ENCODE measurements at places on chromosomes 13 and 19.

DNA sequence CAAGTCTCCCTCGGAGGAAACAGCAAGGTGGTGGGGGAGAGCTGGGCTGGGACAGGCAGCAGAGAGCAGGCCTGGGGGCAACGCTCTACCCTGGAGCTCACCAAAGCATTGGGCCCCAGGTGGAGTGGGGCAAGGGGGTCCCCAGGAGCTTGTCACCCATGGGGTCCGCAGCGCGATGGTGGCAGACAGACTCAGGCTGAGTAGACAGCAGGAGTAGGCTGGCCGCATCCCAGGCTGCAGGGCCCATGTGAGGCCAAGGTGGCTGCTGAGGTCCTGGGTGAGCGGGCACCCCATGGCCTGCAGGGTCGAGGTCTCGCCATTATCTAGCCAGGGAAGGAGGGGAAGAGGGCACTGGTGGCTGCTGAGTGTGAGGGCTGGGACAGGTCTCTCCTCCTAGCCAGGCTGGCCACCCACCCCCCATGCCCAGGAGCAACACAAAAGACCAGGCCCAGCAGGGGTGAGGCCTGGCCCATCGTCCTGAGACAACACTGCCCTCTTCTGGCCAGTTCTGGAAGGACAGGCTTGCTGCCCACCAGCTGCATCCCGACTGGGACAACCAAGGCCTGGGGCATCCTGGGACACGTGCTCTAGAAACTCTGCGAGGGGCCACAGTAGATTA lies 33.1 kb downstream of the CEBPG start:
- peak; percentile 82 for DNase-seq

- DNase-seq = no peak
These were observed 175.3 kb downstream of the ZIC5 start for GRCh38 chr13:99796175-99796819.

DNA sequence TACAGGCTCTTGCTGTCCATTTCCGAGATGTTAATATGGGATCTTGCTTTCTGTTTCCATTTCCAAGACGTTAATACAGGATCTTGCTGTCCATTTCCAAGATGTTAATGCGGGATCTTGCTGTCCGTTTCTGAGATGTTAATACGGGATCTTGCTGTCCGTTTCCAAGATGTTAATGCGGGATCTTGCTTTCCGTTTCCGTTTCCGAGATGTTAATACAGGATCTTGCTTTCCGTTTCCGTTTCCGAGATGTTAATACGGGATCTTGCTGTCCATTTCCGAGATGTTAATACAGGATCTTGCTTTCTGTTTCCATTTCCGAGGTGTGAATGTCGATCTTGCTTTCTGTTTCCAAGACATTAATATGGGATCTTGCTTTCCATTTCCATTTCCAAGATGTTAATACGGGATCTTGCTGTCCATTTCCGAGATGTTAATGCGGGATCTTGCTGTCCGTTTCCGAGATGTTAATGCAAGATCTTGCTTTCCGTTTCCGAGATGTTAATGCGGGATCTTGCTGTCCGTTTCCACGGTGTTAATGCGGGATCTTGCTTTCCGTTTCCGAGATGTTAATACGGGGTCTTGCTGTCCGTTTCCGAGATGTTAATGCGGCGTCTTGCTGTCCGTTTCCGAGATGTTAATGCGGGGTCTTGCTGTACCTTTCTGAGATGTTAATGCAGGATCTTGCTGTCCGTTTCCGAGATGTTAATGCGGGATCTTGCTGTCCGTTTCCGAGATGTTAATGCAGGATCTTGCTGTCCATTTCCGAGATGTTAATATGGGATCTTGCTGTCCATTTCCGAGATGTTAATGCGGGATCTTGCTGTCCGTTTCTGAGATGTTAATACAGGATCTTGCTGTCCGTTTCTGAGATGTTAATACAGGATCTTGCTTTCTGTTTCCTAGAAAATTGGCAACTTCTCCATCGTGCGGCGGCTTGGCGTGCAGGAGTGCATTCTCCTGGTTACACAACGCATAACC lies 38.3 kb downstream of the PEX11G start:
- DNase-seq = no peak

GRCh38 chr19:3979289-3979673 lies 6.0 kb downstream of the EEF2 start:
- no peak for DNase-seq

GRCh38 chr13:97583907-97584497 lies 150.0 kb downstream of the RAP2A start:
- DNase-seq = no peak

- DNase-seq = no peak
These were observed 60.7 kb downstream of the ZNF429 start for GRCh38 chr19:21566073-21566472.

DNA sequence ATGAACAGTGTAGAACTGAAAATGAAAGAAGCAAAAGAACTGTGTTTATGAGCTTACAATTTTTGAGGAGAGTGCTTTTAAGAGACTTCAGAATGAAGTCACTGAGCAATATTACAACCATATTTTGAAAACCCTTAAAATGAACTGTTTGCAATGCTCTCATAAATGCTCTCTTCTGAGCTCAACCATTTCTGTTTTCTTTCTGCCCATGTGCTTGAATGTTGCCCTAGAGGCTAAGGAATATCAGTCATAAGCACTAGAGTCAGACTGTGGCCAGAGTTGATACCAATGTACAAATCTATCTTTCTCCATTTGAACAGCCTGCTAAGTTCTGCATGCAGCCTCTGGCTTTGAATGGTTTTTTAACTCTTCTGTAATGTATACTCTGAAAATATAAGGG lies 1092.8 kb downstream of the PCDH9 start:
- no peak for DNase-seq

- DNase-seq = no peak
These were observed 236.5 kb downstream of the DCLK1 start for GRCh38 chr13:35894636-35895035.

DNA sequence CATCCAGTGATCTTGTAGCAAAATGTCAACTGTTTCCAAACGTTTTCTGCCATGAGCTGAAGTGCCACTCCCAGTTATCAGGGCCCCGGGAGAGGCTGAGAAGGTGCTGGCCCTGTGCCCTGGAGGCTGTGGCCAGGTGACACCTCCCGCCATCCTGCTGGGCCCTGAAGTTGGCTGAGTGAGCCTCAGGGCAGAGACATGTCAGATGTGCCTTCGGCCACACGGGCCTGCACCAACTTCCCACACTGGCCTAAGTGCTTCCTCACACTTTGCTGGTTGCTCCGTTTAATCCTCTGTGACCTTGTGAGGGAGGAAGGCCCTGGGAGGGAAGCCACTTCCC lies 4.8 kb downstream of the ADPRHL1 start:
- DNase-seq = peak; percentile 59

- no peak for DNase-seq
These were observed 4.0 kb upstream of the FLT3LG start for GRCh38 chr19:49469828-49470614.

- DNase-seq = no peak
These were observed 88.6 kb downstream of the SPACA7 start for GRCh38 chr13:112464720-112465119.

GRCh38 chr13:89746554-89746953 lies 1600.9 kb upstream of the MIR17HG start:
- DNase-seq = no peak

DNA sequence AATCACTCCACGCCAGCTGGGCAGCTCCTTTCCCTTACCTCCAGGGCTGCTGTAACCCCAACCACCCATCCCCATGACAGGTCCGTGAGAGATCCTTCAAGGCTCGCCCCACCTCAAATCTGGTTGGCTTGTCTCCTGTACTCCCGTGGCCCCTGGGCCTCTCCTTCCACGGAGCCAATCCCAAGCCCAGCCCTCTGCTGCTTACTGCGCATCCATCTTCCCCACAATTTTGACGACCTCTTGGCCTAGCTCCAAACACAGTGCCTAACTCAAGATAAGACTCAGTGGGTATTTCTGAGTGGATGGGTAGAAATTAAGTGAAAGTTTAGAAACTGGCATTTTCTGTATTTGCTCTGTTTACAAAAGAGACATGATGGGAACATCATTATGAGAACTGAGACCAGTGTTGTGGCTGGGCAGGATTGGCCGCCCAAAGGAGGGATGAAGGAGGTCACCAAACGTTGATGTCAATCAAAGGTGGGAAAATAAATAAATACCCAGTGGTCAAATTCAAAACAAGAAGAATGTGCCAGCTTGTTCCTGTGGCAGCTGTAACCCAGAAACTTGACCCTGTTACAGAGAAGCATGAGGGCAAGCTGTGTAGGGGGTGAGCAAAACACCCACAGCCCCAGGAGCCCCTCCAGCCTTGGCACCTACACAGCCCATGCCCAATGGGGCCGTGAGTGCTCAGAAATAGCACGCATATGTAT lies 162.2 kb downstream of the ABCC4 start:
- DNase-seq = no peak

Measured in left colon (tissue), 2 donors.